Panc1 (cell line): ENCODE measurements at places on chromosomes 2 and 18. TPM values are rescaled to one million over a fixed set of nuclear protein-coding genes. Genes with fewer than 3 reads are reported as not detected.

The LRRC30 gene
- total RNA-seq, result not detected

The CREG2 gene
- total RNA-seq, result 0.21 TPM

The TTN gene
- 0.13 TPM for total RNA-seq

The RAB17 gene
- 23.6 TPM for total RNA-seq

The CCDC148 gene
- total RNA-seq, result 0.92 TPM

The CTDP1 gene
- 52.8 TPM for total RNA-seq

The SPC25 gene
- 21.1 TPM for total RNA-seq

The IL1F10 gene
- total RNA-seq, result not detected

DNA sequence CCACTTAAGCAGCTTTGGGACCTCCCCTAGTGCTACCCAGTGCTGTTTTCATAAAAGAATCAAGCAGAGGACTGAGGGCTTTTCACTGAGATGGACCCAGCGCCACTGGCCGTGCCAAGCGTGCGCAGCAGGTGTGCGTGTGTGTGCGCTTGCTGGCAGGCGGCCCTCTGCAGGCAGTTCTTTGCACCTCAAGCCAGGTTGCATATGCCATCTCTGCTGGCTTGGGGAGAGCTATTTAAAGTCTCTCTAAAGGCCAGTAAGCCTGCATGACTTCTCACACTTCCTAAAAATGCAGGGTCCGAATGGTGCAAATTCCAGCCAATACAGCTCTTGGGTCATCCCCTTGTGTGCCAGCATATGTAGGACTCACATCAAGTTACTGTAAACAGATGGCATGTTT, 255.5 kb downstream of the RNF152 start:
- DNase-seq, result no peak

DNA sequence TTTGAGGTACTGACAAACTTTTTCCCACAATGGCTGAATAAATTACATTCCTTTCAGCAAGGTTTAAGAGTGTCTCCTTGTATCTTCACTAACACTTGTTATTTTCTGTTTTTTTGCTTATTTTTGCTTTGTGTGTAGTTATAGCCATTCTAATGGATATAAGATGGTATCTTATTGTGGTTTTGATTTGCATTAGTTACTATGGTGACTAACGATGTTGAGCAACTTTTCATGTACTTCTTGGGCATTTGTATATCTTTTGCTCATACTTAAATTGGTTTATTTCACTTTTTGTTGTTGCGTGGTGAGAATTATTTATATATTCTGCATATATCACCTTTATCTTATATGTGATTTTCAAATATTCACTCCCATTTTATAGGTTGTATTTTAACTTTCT, 79.9 kb upstream of the FSIP2 start:
- DNase-seq, result no peak

- DNase-seq, result peak; percentile 24
Observed at GRCh38 chr2:12534646-12535263, 182.0 kb upstream of the TRIB2 start.

- no peak for DNase-seq
Observed at GRCh38 chr2:190478572-190479195, 55.8 kb downstream of the NEMP2 start.

- no peak for DNase-seq
Observed at GRCh38 chr2:166360426-166360825, 15.3 kb downstream of the SCN9A start.

GRCh38 chr2:66521291-66521922, 86.5 kb downstream of the MEIS1 start:
- DNase-seq, result no peak

GRCh38 chr2:224870341-224870740, 154.2 kb upstream of the CCDC195 start:
- DNase-seq, result no peak

DNA sequence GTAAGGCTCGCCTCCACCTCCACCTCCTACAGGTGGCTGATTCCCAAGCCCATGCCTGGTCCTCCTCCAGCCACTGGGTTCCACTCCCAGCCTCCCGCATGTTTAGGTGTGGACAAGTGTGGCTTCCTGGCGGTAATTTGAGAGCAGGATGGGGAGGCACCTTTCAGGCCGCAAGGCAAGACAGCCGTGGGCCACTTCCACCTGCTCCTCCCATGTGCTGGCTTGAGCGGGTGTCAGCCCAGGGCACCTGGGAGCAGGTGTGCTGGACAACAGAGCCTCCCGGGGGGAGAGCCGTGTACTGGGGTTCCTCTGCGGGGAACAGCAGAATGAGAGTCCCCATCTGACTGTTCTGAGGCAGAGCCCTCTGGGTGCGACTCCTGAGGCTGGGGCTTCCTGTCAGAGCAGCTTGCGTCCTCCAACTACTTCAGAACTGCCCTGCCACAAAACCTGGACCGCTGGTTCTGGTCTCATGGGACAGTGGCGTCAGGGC, 83.9 kb downstream of the TPO start:
- DNase-seq, result no peak

DNA sequence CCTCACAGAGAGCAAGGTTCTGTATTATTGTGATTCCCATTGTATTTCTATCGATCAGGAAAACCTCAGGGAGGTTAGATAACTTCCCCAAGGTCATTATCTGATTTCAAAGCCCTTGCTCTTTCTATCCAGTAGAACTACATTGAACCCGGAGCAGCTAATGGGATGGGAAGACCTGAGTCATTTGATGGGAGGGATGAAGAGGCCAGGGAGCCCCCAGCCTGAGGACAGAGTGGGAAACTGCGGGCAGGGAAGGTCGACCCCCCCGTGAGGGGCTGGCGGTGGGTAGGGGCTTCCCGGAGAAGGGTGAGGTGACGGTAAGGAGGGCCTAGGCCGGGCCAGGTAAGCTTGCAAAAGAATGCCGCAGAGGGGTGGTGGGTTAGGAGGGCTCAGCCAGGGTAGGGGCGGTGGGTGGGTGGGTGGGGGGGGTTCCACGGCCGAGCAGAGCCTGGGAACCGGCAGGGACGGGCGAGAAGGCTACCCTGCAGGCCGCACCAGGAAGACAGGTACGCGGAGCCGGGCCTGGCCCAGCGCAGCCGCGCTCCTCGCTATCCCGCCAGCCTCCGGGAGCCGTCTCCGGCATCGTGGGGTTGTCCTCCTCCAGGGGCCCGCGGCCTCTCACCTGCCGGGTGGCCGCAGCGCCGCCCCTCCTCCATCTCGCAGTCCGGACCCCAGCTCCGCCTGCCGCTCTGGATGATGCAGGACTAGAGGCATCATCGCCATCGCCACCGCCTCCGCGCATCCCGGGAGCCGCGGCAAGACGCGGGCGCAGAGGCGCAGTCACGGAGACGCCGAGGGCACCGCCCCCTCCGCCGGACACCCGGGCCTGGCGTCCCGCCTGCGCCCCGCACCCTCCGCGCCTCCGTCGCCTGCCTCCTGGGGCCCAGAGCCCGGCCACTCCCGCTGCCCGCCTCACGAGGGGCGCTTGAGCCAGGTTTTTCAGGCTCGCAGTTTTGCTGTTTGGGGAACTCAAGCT, at the start of gene GPR75:
GPR75 (minus strand) TSS at position 762 of the 976 bp plus-strand sequence. CDS start 5,211 bp downstream, outside the sequence.
- no peak for DNase-seq

DNA sequence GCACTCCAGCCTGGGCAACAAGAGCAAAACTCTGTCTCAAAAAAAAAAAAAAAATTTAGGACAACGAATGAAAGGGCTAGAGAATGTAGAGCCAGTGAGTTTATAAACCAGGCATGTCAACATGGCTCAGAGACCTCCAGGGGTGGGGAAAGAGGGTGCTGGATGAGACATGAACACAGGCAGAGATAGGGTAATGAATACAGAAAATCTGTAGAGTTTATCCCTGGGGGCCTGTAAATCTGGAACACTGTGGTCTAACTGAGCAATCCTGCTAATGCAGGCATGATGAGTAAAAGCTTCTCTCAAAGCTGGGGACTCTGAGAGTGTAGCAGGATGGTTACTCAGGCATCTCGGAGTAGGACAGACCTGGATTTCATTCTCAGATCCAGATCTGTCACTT, 59.2 kb upstream of the IGFBP2 start:
- no peak for DNase-seq

DNA sequence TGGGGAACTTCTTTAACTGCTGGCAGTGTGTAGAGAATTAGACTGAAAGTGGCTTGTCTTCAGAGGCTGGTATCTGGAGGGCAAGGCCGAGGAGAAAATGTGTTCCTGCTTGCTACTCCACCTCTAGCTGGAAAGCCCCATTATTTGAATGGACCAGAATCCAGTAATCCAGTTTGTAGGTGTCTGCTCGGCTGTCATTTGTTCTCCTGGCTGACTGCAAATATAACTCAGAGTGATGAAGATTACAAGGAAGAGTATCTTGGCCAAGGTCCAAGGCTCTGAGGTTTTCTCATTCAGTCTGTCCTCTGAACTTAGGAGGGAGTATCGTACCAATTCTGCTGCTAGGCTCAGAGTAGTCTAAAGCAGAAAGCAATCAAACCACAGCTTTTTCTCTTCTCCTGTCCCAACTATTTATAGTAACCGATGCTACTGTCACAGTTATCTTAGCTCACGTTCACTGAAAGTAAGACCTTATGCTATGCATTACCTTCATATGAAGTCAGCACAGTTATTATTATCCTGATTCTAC, 228.6 kb downstream of the SETBP1 start:
- no peak for DNase-seq

DNA sequence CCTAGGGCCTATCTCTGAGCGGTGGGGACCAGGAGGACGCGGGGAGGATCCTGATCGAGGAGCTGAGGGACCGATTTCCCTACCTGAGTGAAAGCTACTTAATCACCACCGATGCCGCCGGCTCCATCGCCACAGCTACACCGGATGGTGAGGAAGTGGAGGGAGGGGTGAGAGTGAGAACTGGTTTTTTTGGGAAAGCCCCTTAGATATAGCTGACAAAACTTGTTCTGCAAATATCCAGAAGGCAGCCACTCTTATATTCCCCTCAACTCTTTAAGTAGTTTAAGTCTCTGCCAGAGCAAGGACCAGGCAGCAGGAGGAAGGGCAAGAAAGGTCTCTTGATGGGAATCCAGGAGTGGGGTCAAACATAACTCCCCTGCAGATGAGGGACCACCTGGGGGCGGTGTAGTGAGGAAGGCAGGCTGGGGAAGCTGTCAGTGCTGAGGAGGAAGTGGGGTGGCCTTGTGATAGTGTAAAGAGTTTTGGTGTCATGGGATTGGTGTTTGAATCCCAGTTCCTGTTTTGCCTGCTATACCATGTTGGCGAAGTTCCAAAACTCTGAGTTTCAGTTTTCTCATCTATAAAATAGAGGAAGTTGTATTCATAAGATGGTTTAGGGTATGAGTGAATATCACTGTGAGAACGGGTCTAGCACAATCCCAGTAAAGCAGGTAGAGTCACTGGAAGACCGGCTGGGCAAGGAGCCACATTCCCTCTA, 3.4 kb downstream of the NAGK start:
- no peak for DNase-seq

GRCh38 chr18:24766376-24766775, 305.9 kb downstream of the HRH4 start:
- no peak for DNase-seq

GRCh38 chr18:58258692-58259342, 214.8 kb downstream of the NEDD4L start:
- no peak for DNase-seq

DNA sequence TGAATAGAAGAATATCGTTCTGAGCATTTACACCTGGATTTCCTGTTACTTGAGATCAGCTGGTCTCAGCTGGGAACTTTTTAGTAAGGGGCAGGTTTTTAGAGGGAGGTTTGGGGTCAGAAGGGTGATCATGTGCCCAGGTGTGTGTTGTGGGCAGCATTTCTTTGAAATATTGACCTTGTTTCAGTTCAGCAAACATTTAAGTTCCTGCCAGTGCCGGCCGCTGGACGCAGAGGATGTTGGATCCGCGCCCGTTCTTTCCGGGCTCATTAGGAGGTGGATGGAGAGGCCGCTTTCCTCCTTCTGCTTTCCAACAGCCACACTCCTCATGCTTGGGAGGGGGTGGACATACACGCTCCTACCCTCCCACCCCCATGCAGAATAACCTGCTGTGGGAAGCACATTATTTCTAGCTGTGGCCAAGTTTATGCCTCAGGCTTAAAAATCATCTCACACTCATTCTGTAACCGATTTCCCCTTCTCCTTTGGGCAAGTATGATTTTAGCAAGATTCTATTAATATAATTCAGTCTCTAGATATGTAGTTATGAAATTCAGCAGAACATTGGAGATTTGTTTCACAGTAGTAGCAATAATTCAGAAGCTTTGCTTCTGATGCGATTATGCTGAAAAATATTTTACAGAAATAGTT, 131.4 kb downstream of the ZNF236 start:
- DNase-seq, result no peak

- DNase-seq, result no peak
Observed at GRCh38 chr18:75483662-75484061, 56.2 kb upstream of the SMIM21 start.

- DNase-seq, result no peak
Observed at GRCh38 chr2:149816756-149817551, 229.4 kb upstream of the MMADHC start.

DNA sequence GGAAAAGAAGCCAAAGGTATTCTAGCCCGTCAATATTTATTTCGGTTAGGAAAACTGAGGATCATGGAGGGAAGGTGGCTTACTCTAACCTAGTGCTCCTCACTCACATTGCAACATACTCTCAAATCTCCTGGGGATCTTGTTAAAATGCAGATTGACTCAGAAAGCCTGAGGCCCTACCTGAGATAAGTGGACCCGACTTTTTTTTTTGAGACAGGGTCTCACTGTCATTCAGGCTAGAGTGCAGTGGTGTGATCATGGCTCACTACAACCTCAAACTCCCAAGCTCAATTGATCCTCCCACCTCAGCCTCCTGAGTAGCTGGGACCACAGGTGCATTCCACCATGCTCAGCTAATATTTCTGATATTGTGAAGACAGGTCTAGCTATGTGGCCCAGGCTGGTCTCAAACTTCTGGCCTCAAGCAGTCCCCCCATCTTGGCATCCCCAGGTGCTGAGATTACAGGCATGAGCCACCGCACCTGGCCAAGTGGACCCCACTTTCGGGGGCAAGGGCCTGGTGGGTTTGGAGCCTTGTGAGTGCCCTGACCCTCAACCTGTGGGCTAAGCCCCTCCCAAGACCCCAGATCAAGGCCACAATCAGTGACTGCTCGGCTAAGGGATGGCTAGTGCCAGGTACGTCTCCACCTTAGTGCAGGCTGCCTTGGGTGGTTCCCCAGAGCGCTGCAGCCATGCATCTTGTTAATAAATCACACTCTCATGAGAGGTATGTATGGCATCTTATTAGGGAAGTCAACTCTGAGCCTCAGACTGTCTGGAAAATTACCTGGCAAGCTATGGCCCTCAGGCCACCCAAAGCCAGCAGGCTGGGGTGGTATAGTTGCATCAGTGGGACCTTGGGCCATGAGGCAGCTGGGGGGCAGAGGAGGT, 1.1 kb upstream of the NEURL3 start:
- DNase-seq, result no peak

GRCh38 chr2:8662239-8662879, 19.5 kb upstream of the ID2 start:
- no peak for DNase-seq
